ENCODE measurements at places on chromosomes 3 and 15.

DNA sequence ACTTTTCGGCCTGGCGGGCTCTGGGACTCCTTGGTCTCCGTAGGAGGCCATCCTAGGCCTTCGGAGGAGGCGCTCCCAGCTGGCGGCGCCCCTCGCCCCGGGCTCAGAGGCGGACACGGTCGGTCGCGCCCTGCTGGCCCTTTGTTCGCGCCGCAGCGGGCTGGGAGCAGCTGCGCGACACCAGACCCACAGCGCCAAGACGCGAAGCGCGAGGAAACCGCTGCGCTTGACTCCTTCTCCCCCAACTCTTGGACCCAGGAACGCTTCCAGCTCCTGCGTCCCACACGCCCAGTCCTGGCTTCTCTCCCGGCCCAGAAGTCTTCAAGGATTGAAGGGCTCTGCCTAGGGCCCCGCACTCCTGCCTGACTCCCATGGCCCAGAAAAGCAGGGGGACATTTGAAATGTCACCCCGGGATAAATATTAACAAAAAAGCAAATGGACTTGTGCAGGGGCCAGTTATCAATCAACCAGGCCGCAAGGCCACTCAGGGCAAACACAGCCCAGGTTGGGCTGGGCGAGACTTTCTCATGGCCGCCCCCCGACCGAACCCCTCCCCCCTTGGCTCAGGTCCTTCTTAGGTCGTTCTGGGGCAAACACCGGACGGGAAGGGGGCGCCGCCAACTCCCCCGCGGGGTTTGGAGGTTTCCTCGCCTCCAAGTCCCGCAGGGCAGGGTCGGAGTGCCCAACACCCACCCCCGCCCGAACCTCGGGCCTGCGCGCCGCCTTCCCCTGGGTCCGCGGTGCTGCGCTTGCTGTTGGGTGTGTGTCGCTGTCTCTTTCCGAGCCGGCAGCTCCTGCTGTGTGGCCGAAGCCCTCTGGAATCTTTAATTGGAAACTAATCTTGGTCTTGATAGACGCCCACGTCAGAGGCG is 5.1 kb downstream of the ONECUT1 start:
- no peak for DNase-seq

DNA sequence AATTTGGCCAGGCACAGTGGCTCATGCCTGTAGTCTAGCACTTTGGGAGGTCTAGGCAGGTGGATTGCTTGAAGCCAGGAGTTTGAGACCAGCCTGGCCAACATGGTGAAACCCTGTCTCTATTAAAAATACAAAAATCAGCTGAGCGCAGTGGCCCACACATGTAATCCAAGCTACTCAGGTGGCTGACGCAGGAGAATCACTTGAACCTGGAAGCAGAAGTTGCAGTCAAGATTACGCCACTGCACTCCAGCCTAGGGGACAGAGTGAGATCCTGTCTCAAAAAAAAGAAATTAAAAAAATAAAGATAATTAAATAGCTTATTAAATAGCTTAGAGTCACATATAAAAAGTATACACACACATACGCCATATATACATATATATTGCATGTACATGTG is 3.7 kb upstream of the TIPARP start:
- no peak for DNase-seq

GRCh38 chr3:106728315-106729098 is 648.7 kb upstream of the CCDC54 start:
- no peak for DNase-seq

DNA sequence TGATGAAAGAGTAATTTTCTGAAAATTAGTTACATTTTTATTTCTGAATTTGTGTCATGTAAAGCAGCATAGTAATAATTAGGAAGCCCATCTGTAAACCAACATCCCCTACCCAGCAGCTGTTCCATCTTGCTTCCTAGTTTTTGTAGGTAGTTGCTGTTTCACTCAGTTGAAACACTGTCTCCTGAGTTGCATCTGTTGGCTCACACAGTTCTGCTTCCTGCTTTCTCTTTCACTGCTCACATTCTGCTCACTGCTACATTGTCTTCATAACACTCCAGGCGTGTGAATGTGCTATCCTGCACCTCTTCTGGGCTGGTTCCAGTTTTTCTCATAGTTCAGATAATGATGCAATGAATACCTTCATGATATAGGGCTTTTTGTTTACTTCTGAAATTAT is 123.4 kb downstream of the EPHB1 start:
- DNase-seq = no peak

DNA sequence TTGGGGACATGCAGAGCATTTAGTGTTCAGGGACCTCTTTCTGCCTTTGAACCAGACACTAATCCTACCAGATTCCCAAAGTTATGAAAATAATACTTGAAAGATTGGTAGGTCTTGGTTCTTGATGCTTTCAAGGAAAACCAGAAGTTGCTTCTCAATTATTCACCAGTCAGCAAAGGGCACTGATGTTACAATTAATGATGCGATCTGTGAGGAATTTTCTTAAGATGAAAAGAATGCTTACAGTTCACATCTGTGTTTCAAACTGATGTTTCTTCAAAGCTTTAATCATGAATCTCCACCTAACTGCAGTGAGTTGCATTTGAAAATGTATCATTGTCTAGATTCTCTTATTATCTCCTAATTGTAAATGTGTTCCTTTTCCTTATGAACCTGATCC is 161.0 kb downstream of the NAALADL2 start:
- DNase-seq = no peak

- DNase-seq = no peak
Observed at GRCh38 chr3:3665961-3666640, 133.1 kb upstream of the LRRN1 start.

GRCh38 chr3:20043396-20043795 is 3.1 kb downstream of the KAT2B start:
- no peak for DNase-seq

DNA sequence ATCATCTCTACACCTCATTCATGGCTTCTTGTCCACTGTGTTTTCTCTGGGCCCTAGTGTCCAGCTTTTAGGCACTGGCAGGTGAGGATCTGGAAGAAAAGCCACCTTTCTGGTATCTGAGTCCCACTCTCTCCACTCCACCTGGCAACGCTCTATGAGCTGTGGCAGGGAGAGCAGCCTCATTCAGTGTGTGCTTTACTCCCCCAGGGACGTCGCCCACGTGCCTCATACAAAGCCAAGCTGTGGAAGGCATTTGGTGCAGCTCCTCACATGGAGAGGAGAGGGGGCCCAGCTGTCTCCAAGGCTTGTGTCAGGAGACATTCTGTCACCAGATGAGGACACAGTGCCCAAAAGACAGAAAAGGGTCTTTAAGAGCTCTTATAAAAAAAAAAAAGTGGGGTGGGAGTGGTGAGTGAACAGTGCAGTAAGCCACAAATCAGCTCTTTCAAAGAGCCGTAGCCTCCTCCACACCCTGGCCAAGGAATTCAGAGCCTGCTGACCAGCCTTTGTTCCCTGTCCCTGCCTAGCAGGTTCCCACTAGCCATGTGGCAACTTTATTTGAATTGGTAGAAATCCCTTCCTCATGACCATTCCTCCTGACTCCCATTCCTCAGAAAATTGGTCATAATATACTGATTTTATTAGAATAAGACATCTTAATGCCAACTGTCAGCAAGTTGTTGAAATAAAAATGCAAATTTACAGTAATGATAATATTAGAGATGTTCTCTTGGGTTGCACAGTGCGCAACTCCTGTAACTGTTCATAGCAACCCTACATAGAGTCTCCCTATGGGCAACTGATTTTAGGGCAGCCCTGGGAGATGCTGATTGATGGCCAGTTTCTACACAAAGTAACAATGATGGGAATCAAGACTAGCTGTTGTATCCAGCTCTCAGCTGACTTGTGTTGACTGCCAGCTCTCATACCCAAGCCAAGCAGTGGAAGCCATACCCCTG is 29.5 kb downstream of the GALNT15 start:
- DNase-seq = no peak

DNA sequence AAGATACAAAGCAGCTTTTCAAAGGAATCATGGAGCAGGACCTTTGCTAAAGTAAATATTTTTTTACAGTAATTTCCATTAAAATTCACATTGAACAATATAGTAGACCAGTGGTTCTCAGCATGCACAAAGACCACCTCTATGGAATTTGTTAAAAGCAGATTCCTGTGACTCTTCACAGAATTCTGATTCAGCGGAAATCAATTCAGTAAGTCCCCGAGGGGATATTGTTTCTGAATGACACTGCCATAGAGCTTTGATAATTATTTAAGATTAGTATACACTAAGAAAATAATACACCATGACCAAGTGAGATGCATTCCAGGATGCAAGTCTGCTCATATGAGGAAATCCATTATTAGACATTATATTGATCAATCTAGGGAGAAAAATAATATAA is 161.9 kb upstream of the TNIK start:
- DNase-seq = no peak

GRCh38 chr15:53470743-53471142 is 288.7 kb downstream of the WDR72 start:
- no peak for DNase-seq

DNA sequence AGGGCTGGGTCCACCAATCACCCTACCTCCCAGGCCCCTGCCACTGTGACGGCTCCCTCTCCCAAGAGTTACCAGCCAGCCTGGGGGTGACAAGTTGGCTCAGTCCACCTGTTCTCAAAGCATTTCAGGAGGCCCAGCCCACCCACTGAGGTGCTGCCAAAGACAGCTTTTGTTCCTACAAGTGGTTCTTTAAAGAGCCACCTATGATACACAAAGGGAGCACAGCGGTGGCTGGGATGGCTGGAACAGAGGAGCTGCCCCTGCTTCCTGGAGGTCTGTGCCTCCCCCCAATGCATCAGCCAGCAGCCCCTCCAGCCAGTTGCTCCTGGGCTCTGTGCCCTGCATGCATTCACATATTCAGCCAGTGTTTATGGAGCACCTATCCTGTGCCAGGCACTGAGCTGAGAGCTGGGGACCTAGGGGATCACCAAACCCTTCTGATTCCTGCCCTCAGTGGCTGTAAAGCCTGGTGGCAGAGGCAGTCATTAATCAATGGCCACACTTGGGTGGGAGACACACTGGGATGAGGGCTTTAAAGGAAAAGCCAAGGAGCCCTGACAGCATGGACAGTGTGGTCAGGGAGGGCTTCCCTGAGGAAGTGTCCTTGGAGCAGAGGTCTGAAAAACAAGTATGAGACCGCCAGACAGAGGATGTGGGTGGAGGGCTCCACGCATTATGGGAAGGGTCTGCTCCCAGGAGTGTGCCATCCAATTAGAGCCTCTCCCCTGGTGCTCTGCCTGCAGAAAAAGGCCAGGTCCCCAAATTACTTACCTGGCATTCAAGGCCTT is 107.1 kb upstream of the LINGO1 start:
- no peak for DNase-seq

DNA sequence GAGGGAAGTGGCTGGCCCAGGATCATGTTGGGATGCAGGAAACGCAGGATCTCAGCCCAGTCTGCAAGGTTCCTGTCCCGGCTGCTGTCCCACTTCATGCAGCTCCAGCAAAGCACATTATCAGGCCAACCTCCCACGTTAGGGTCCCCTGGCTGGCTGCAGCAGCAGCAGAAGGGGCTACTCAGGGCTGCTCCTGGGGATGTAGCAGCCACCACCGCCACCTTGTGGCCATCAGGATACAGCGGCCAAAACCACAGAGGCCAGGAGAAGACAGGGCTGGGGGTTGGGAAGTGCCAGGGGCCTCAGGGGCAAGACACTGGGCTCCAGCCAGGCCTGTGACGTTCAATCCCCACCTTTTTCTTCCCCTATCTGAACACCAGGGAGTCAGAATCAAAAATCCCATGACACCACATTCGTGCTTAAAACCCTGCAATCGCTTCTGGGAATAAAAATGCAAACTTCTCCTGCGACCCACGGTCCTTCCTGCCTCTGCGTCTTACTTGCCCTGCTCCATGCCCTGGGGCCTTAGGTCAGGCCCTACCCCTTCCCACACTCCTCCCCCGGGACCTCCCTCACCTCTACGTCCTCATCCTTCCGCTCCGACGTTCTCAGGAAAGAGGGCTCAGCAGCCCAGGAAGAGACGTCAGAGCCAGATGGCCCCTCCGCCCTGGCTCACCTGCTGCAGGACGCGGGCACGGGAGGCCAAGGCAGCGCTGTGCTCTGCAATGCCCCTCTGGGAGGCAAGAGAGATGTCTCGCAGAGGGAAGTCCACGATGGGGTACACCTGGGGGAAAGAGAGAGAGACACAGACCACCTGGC is 21.5 kb downstream of the SSUH2 start:
- no peak for DNase-seq

DNA sequence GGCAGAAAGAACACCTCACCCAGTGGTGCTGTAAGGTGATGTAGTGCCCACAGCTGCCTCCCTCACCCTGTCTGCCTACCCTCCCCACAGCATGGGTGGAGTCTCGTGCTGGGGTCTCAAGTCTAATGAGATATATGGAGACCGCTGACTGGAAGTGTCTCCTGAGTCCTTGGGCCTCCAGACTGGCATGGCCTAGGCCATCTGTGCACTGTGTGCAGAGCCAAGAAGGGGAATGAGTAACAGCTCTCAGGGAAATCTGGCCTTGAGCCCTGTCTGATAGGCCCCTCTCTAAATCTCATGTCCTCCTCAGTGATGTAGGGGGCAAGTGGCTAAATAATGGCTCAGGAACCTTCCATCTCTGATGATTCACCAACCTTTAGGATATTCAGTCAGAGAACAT is 277.4 kb downstream of the PLCL2 start:
- DNase-seq = no peak

DNA sequence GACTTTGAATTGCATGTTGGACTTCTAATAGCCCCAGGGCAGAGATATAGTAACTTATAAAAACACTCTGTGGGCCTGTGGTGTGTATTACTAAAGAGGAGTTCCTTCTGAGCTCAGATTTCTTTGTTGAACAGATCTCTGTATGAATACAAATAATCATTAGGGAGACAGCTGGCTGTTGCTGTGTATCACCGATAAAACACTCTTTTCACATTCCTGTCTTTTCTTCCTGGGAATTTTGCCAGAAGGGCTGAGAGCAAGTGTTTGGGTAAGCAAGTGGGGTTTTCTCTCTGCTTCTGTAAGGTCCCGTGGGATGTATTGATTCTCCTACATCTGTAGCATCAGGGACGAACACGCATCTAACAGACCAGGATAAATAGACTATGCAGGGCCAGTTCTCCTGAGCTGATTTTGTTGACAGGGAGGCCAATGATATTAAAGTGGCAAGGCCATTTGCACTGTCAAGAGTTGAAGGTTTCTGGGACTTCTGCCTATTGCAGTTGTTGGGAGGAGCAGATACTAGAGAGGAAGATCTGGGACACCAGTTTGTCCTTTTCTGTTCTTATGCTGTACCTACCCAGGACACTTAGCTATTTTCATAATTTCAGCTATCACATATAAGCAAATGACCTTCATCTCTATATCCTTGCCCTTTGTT is 225.9 kb upstream of the CD96 start:
- no peak for DNase-seq

DNA sequence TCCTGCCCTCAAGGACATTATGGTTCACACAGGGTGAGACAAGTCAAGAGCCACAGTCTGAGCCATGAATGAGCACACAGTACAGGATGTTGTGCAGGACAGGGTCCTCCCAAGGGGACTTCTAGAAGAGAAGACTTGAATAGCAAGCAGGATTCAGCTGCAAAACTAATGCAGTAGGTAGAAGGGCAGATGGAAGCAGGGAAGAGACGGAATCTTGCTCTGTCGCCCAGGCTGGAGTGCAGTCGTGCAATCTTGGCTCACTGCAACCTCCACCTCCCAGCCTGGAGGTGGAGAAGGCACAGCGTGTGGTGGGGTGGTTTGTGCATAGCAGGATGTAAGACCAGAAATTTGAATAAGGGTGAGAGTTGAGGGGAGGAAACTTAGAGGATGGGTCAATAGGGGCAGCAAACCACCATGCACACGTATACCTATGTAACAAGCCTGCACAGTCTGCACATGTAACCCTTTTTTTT is 8.0 kb downstream of the BCL2L10 start:
- no peak for DNase-seq

Measured in vagina (tissue), 2 donors.